ENCODE measurements at places on chromosomes 12 and 14.

DNA sequence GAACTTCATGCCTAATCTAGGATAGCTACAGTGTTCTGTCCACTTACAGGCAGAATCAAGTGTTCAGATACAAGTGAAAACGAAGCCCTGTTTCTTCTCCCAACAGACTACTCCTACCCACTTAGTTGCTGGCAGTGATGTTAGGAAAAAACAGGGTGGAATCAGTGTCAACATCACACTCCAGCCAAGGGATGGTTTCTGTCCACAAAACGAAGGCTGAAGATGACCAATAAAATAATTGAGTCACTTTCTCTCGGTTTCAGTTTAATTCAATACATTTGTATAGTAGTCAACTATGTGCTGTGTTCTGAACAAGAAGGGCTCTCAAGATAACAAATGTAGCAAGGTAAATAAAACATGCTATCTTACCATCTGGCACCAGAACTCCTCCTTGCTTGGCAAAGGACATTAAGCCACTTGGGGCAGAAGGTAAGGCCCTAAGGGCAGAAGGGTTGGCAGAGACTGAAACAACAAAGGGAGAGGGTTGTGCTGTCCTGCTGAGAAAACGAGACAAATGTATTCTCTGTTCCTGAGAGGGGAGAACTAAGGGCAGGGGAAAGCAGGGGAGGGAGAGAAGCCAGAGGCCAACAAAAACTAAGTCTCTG lies 393.6 kb downstream of the DPF3 start:
- no peak for DNase-seq

DNA sequence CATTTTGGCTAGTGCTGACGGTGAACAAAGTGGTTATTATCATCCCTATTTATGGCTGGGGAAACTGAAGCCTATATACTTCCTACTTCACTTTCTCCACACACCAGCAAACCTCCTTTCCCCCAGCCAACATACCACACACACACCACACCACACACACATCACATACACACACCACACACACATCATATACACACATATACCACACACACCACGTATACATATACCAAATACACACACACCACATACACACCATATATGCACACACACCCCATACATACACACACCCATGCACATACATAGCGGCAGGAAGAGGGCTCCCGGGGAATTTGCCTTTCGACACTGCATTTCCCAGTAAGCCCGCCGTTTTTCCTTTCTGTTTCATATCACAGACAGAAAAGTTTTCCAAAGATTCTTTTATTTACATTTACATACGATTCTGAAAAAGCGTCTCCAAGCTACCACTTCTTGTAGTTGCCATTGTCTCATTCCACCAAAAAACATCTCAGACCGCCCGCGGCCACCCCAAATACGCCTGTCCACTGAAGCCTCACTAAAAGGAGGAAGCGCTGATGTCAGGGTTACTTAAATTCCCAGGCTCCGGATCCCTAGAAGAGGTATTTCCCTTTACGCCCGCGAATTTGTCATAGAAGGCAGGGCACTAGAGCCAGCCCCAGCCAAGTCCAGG lies 823 bp upstream of the RAB5B start:
- DNase-seq: peak; percentile 64

DNA sequence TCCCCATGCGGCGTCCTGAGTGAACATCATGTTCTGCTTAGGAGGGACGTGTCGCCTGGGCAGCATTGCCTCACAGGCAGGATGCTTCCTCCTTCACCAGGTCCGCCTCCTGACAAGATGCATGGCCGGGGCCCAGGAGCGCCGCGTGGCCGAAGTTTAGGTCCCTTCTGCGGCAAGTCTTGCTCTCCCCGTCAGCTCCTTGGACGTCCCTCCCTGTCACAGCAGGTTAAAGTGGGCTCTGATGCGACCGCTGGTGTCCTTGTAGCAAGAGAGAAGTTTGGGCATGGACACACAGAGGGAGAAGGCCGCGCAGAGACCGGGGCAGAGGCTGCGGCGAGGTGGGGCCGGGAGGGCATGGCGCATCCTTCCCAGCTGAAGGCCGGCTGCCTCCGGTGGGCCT lies 9.4 kb upstream of the GALNT9 start:
- no peak for DNase-seq

- peak; percentile 12 for DNase-seq
Measured at GRCh38 chr12:105672121-105672975, 341.9 kb downstream of the C12orf75 start.

DNA sequence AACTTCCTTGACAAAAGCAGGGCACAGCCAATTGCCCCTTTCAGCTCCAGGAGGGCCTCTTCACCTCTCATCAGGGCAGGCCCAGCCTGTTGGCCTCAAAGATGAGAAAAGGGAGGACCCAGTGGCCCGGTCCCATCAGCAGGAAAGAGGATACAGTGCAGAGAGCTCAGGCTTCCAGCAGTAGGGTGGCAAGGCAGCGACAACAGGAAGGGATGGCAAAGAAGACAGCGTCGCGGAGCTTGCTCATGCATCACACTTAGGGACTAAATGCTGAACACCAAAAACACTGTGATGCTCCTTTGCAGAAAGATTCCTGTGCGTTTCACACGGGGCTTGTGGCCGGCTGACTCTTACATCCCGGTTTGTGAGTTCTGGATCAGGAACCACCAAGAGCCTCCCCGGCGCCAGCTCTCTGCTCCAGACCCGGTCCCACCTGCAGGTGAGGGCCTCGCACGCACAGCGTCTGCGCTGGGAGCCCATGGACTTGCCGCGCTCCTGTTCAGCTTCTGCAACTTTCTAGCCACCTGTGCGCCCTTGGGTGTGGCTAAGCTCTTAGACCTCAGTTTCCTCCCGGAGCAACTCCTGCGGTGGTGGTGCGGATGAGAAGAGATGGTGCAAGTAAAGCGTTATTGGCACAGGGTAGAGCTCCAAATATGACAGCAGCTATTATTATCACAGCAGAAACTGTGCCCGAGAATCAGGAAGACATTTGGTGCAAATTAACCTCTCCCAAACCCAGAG lies 15.3 kb upstream of the BCL7A start:
- DNase-seq: no peak

- DNase-seq: no peak
Measured at GRCh38 chr14:98773814-98774213, 498.2 kb downstream of the BCL11B start.

DNA sequence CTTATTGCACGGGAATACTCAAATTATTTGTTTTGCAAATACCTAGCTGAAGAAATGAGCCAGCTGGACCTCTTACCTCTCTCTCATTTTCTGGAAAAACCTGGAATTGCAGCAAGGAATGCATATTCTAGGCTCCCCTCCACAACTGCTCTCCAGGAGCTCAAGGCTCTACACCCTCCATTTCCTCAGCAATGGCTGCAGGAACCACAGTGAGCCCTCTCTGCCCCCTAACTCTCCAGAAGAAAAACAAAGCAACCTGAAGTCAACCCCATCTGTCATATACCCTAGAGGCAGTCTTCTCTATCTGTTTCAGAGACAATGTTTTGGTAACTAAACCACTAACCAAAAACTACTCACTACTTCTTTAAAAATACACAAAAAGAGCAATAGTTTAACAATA lies 221.6 kb downstream of the SLC25A21 start:
- DNase-seq: no peak

DNA sequence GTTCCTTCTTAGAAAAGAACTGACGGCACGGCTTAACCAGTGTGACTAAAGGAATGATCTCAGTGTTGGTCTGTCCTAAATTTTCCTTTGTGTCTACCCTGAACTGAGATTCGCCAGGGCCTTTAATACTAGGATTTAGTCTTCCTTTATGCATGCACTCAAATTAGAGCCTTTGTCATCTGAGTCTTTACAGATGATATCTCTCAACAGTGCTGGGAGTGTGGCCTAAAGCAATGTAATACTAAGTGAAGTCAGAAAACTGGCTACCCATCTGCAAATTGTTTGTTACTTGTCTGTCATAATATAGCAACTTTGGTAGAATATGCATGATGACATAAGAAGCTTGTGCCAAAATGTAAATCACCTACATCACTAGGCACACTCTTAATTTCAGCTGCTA lies 95.4 kb downstream of the PTPRO start:
- DNase-seq: no peak

DNA sequence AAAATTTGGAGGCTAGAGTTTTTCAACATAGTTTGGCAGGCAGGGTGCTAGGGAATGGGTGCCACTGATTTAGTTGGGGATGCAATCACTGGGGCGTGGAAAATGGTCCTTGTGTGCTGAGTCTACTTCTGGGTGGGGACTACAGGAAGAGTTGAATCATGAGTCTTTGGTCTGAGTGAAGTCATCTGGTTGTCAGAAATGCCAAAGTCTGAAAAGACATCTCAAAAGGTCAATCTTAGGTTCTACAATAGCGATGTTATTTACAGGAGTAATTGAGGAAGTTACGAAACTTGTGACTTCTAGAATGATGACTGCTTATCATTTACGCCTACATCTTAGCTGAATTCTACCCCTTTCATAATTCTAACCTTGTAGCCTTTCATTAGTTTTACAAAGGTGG lies 209.1 kb downstream of the NUBPL start:
- DNase-seq: peak; percentile 48
